ENCODE measurements at places on chromosomes 3 and 15. TPM values are rescaled to one million over a fixed set of nuclear protein-coding genes. Genes with fewer than 3 reads are reported as not detected.

GRCh38 chr3:98557324-98558010 lies 25.7 kb downstream of the GPR15 start:
- DNase-seq: peak; percentile 78

- DNase-seq: no peak
These were observed 71.3 kb upstream of the FNDC3B start for GRCh38 chr3:171967932-171968678.

Gene PLOD2
- total RNA-seq: 0.38 TPM

DNA sequence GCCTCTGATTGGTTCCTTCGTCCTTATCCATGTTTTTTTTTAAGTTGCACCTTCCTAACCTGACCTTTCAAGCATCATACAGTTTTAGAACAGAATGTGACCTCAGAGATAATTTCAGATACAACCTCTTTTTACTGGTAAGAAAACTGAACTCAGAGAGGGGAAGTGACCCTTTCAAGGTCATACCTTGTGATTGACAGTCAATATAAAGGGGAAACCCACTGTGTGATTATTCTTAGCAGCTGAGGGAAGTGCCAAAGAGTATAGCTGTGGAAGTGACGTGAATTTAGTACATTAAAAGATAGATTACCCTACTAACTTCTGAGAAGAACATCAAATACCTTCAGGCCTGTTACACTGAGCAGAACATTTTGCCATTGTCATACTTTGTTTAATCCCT lies 319.4 kb downstream of the NEK10 start:
- no peak for DNase-seq

DNA sequence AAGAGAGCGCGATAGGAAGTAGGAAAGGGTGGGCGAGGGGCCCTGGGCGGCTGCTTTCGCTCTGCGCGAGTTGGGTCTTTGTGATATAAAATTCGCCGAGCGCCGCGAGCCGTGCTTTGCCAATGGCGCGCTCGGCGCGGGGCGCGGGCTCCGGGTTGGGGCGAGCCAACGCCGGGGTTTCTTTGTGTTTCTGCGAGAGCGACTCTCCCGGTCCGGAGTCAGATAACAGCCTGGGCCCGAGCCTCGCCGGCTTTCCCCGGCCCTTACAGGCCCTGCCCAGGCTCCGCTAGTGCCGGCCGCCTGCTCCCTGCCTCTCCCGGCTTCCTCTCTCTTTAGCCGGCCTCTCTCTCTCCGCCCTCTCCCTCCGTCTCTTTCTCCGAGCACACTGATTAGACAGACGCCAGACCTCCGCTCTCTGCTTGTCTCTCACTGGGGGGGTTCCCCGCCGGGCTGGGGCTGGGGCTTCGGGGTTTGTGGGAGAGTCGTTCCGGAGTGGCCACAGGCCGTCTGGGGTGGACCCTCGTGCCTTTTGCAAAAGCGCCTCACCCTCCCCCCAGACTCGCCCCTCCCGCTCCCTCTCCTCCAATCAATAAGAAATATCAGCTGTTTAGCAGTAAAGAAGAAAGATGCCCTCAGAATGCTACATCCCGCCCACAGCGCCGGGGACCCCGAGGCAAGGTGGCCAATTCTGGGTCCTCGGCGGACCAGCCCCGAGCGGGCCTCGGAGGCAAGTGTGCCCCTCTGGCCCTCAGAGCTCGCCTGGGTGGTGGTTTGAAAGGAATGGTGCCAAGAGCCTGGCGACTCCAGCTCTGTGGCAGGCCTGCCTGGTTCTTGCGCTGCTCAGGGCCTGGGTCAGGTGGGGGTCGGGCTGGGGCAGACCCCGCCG lies 2.9 kb downstream of the NR2F2 start:
- no peak for DNase-seq

Gene MNS1
- 0.10 TPM for total RNA-seq

Gene ARHGEF26
- 0.34 TPM for total RNA-seq

Gene TRH
- total RNA-seq: not detected

Gene MYH15
- total RNA-seq: 0.12 TPM

DNA sequence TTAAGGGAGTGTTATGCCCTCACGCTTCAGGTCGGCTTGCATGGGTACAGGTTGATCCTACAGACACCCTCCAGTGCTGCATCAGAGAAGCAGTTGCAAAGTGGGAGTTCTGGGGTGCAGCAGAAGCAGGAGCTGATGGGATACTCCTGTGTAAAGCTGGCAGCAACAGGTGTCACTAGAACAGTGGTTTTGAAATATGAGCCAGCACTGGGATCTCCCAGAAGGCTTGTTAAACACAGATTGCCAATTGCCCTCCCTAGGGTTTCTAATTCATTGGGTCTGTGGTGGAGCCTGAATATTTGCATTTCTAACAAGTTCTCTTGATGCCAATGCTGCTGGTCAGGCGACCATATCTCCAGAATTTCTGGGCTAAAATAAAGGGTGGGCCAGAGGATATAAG lies 350.4 kb downstream of the CLSTN2 start:
- DNase-seq: no peak

Gene SLC25A36
- total RNA-seq: 44.7 TPM

GRCh38 chr3:196166741-196167140 lies 44.5 kb downstream of the ZDHHC19 start:
- peak; percentile 75 for DNase-seq

GRCh38 chr15:101472033-101472432 lies 17.5 kb downstream of the PCSK6 start:
- DNase-seq: no peak

Gene CPLX3
- not detected for total RNA-seq

Gene CNTN4
- total RNA-seq: not detected

DNA sequence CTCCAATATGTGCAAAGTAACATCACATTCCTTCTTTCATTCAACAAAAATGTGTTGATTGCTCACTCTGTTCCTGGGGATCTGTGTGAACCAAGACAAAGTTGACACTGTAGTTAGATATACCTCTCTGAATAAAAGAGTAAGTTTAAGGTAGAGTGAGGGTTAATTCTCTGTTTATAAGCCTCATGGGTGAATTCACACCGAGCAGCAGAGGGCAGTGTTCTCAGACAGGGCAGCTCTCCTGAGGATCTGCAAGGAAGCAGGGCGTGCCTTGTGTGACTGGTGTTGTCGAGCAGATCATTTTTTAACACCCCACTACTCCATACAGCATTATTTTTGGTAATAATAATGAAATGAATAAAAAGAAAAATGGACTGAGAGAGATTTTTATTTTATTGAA lies 34.4 kb downstream of the PAQR9 start:
- peak; percentile 60 for DNase-seq

DNA sequence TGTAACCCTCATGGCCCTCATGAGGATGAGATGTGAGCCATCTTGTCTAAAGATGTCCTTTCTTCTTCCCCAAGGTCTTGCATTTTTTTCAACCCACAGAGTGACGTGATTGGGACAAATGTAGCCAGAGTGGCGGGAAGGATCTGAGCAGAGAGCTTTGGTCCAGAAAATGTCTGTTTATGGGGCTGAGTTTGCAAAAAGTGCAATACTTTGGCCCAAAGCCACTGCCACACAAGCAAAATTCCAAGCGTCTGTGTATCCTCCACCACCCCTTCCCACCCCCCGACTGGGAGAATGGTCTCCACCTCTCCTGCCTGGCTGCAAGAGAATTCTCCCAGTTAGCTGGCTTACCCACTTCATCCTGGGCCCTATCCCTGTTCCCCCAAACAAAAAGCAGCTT lies 246.9 kb upstream of the LRIG1 start:
- no peak for DNase-seq

Gene STT3B
- total RNA-seq: 115 TPM

Gene EBLN2
- 6.0 TPM for total RNA-seq

DNA sequence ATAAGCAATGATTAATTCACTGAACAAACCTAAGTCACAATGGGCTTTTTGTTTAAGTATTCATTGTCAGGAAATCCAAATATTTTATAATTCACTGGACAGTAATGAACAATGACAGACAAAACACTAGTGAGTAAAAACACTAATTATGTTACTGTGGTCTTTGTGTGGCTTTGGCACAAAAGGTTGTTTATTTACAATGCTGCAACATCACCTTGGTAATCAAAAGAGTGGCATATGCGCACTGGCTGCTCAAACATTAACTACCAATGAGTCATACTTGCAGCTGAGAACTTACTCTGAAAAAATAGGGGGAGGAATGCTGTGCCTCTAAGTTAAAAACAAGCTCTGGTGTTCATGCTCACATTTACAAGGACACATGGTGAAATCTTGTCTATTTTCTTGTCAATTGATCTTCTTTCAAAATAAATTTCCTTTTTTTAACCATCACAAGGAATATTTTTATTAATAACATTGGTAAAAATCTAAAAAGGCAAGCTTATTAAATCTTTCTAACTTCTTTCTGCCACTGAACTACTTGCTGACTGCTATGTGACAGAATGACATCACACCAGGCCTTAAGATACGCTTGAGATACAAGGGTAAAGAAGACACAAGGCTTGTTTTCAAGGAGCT lies 85.2 kb upstream of the PPIB start:
- DNase-seq: peak; percentile 29

Gene ARIH2
- 130 TPM for total RNA-seq

Gene PCSK6
- 0.24 TPM for total RNA-seq

Gene PP2D1
- not detected for total RNA-seq

DNA sequence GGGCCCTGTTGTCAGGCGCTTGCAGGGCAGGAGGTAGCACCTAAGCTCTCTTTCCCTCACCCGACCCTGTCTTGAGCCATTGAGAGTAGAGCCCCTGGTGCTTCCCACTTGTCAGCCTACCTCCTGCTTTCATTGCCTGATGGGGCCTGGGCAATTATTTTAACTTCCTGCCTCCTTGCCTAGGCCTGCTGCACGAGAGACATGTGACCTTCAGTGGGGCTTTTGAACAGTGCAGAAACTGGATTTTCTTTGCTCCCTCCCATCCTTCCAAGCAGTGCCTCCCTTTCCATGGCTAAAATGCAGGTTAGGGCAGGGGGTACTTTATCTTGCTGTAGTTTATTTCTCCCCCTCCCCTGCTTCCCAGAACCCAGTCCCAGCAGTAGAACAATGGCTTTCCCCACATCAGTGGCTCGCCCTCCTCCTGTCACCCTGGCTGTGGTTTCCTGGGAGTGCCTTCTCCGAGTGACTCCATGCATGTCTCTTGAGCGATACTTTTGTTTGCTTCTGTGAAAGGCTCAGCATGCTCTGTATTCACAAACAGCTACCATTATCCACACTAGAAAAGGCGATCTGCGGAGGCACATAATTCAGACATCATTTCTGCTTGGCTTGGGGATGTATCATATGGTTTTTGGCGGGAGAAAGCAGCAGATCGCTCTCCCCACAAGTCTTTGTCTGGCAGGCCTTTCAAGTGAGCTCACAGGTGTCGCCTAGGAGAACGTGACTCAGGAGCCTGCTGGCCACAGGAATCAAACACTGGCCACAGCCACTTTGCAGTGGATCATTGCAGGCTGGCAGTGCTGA lies 24.1 kb downstream of the PDIA5 start:
- DNase-seq: no peak

GRCh38 chr3:150960708-150961684 lies 11.5 kb downstream of the CLRN1 start:
- DNase-seq: no peak

Gene NPAP1
- not detected for total RNA-seq

DNA sequence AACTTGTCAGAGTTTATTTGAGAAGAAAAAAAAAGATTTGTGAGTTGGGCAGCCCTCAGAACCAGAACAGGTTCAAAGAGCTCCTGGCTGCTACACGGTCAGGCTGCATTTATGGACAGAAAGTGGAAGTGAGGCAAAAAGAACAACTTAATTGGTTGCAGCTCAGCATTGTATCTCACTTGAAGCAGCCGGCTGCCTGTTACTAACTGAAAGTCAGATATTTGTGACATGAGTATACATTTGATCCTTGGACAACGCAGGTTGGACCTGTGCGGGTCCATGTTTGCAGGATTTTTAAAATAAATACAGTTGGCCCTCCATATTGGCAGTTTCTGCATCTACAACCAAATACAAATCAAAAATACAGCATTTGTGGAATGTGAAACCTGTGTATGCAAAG lies 7.5 kb upstream of the ALDH1L1 start:
- DNase-seq: no peak
